ENCODE measurements at places on chromosomes 1 and 21.

DNA sequence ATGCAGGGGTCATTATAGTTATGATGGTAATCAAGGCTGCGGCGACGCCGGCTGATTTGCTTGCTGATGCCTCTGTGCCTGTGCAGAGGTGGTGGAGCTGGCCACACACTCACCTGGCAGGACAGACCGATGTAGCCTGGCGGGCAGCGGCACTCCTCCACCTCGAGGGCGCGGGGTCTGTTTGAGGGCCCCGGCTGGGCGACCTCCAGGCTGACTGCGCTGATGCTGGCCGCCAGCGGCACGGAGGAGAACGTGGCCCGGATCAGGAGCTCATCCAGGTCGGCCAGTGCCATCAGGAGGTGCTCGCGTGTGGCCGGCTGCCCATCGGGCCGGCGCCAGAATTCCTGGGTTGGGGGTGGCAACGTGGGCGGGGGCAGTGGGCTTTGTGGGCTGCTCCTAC is 52.7 kb downstream of the LDLRAD2 start:
- no peak for DNase-seq

GRCh38 chr1:27664291-27664690 is 7.7 kb downstream of the IFI6 start:
- DNase-seq: no peak

DNA sequence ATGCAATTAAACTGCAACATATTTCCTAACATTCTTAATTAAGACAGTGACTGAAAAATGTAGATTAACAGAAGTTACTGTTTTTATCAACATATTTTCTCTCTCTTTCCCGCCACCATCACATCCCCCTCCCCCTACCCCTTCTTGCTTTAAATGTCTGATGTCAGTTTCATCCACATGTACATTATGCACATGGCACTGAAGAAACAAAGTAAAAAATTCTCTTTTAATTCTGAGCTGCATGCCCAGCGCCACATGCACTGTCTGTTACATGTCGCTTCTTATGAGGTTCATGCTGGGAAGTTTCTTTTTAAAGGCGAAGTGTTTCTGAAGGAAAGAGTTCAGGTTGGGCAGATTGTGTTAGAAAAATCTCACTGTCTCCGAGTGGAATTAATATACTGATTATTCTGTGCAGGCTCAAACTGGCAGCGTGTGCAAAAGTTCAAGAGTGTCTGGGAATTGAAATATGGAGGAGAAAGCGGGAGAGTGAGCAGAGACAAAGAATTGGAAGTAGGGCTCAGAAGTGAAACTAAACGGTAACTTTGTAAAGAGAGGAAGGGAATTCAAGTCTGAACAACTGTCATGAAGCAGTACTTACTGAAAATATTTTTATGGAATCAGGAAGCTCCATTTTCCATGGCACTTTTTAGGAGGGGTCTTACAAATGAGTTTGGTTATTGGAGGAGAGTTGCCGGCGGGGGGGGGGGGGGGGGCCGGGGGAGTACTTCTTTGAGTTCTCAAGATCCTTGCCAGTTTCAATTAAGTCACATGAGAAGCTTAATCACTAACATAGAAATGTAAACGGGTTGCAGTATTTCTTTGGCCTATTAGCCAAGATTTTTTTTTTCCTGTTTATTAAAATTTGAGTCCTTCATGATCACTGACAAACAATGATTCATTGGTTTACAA is 217.6 kb downstream of the SDCCAG8 start:
- no peak for DNase-seq

DNA sequence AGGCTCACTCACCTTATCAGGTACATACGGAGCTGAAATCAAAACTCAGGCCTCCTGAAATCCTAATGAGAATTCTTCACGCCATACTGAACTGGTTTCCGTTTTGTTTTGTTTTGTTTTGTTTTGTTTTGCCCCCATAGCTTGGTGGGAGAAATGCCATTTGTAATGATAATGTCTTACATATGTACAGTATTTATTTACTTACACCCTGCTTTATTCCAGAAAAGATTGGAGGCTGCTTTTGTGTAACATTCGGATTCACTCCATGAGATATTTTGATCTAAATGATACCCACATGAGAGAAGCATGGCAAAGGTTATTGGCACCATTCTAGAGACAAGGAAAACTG is 84.7 kb downstream of the EPHB2 start:
- DNase-seq: no peak

DNA sequence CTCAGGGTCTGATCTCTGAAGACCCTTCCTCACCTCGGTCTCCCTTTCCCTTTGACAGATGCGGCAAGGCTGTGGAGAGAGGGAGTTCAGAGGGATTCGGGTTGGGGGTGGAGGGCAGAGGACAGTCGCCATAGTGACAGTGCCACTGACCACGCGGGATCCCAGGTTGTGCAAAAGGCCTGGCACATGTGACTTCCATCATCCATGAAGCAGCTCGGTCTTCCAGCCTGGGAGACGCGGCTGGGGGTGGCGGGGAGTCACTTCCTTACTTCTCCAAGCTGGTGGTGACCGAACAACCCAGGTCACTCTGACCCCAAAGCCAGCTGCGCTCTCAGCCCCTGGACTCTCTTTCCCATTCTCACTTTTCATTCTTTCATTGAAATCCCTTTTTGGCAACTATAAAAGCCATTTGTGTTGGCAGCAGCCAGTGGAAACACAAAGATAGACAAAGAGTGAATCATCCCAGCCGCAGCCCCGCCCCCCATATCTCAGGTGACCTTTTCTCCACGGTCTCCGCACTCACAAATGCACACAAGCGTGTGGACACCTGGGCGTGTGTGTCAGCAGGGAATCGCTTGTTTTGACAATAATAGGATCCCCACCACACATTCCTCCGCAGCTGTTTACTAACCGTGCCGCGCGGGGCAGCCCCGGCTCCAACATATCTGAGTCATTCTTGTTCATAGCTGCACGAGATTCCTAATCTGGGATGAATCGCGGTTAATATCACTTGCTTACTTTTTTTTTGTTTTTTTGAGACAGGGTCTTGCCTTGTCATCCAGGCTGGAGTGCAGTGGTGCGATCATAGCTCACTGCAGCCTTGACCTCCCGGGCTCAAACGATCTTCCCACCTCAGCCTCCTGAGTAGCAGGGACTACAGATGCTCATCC is 68.3 kb downstream of the DHRS3 start:
- no peak for DNase-seq

DNA sequence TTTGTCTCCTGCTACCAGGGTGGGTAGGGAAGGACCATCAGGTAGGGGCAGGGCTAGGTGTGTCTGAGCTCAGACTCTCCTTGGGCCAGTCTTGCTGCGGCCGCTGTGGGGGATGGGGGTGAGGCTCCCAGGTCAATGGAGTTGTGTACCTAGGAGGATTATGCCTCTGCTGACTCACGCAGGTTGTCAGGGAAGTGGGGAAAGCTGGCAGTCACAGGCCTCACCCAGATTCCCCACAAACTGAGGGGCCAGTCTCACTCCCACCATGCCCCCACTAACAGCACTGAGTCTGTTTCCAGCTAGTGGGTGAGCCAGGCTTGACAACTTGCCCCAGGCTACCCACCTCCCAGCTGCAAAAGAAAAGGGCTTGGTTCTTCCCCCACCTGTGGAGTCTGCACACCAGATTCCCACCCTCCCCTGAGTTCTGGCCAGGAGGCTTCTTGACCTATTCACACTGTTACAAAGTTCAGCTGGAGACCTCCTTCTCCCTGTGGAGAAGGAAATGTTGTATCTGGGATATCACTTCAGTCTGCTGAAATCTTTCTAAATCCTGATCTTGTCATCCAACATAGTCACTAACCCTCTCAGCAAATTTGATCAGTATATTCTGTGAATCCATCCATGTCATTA is 69.2 kb upstream of the GJA8 start:
- no peak for DNase-seq

GRCh38 chr1:30881319-30882181 is 27.0 kb downstream of the SDC3 start:
- DNase-seq: no peak

DNA sequence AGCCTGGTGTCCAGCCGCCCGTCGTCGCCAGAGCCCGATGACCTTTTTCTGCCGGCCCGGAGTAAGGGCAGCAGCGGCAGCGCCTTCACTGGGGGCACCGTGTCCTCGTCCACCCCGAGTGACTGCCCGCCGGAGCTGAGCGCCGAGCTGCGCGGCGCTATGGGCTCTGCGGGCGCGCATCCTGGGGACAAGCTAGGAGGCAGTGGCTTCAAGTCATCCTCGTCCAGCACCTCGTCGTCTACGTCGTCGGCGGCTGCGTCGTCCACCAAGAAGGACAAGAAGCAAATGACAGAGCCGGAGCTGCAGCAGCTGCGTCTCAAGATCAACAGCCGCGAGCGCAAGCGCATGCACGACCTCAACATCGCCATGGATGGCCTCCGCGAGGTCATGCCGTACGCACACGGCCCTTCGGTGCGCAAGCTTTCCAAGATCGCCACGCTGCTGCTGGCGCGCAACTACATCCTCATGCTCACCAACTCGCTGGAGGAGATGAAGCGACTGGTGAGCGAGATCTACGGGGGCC is 1.2 kb downstream of the OLIG2 start:
- no peak for DNase-seq

DNA sequence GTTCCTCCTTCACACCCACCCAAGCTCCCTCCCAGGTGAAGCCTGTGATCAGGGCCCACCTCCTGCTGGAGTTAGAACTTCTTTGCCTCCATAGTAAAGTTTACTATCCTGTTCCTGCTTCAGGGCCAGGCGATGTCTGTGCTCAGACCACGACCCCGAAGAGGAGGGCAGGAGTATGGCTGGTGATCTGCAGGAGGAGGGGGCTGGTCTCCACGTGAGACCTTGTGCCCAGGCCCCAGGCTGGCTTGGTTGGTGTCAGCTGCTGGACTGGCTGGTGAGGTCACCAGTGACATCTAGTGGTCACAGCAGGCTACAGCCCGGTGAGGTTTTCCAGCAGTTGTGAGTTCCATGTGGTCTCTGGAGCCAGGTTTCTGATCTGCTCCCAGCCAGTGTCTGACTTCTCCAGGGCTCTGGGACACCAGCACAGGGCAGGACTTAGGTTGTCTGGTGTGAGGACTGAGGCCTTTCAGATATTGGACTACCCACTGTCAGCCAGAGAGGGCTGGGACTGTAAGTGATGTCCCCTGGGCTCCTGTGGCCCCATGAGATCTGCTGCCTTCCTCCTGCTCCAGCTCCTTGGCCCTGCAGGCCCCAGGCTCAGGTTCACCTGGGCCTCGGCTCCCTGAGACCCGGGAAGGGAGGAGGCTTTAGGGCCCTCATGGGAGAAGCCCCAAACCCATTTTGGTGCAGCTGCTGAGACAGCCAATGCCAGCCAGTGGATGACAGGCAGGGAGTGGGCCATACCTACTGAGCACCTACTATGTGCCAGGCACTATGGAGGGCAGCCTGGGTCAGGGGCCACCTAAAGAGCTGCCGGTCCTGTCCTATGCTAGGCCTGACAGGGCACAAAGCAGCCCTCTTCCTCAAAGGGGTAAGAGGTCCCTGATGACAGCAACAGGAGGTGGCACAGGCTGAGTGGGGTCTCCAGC is 6.0 kb upstream of the UBL4B start:
- DNase-seq: peak; percentile 76

DNA sequence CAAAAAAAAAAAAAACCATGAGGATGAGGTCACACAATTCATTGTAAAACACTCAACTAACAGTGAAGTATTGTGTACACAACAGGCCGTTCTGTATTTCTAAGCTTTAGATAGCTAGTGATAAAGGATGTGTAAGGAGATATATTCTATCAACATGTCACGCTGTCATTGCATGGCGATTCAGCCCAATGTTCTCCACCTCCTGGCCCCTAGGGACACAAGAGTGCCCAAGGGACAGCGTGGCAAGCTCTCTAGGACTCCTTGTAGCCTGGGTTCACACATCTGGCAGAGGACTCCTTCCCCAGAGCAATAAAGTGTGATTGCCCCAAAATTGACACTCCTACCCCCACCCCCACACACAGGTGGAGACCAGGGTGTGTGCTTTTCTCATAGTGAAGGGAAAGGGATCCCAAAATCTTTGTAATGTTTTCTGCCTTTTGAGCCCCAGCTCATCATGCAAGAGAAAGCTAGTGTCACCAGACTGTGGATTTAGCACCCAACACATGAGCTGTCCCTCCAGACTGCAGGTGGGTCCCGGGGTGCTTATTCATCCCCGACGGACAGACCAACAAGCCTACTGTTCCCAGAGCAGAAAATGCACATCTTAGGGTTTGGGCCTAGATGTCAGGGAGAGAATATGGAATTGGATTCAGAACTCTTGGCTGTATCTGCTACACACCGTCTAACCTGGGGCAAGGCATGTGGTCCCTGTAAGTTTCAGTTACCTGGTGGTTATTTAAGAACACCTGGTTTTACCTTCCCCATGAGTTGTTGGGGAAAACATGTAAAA is 11.5 kb downstream of the TMPRSS3 start:
- no peak for DNase-seq

DNA sequence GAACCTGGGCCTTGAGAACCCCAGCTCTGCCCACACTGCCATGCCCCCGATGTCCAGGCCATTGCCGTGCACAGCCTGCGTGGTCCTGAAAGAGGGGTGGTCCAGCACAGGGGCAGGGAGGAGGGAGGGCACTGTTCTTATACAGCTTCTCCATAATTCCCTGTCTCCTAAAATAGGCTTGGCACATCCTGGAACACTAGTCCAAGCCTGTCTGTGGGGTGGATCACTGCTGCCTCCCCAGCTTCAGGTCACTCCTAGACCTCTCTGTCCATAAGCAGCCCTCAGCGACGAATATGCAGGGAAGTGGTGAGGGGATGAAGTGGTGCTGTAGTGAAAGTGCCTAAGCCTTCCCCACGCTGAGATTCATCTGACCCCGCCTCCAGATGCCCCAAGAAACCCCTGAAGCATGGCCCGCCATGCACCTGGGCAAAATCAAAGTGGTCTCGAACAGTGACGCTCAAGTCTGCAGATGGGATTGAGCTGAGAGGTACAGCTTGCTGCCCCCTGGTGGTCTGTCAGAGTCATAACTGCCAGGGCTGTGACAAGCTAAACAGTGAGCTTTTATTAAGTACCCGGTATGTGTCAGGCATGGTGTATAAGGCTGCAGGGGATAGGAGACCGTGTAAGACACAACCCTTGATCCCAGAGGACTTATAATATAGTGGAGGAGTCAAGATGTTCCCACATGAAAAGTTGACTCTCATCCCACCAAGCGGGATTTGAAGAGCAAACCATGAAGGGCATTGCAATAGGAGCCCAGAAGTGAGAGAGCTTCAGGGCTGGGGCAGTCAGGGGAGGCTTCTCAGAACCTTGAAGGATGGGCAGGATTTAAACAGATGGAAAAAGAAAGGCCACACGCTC is 66.6 kb downstream of the FAM163A start:
- DNase-seq: peak; percentile 74

GRCh38 chr1:30511991-30512913 is 211.1 kb downstream of the MATN1 start:
- DNase-seq: no peak

GRCh38 chr1:200646515-200646914 is 23.2 kb downstream of the DDX59 start:
- no peak for DNase-seq

- DNase-seq: peak; percentile 40
Measured at GRCh38 chr1:41812051-41812450, 106.7 kb downstream of the HIVEP3 start.

GRCh38 chr1:85326336-85326735 is 49.9 kb upstream of the BCL10 start:
- DNase-seq: no peak

DNA sequence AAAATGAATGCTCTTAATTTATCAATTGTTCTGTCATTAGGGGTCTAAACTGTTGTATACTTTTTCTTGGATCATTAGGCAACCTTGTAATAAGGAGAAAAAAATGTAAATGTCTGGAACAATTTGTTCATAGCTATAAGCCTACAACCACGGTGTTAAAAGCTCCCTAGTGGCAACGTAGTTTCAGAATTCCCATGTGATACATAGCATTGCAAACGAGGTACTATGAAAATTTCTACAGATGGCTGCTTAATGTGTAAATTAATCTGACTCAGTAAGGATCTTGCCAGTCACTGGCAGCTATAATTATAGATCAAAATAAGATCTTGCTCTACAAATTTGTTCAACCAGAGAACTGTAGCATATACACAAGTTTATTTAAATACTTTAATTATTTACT is 304.1 kb upstream of the ADGRL4 start:
- no peak for DNase-seq
